ENCODE measurements at places on chromosomes 5 and 9.
A peak's percentile ranks its signal among the peaks of the same experiment; 100 is the strongest.

DNA sequence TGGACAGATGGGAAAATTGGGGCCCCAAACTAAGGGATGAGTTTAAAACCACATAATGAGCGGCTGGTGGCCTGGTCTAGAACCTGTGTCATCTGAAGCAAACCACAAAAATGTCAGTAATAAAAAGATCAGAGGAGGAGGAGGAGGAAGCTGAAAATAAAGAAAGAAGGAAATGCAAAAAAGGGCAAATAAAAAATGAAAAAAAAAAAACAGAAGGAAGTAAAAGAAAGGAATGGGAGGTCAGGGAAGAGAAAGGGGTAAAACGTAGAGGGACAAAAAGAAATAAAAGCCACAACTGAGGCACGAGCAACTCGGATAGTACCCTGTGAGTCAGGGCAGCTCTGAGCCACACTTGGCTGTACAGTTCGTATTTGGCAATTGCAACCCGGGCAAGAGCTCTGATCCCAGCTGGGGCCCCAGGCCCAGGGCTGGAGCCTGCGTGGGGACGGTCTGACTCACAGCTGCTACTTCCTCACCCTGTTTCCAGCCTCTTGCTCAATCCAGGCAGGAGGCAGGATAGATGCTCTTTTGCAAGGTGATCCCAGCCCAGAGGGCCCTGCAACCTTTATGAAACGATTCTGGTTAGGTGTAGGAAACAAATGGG lies 137.9 kb upstream of the TRIM32 start:
- DNase-seq, result peak; percentile 49

GRCh38 chr5:90279091-90279490 lies 130.5 kb downstream of the CETN3 start:
- DNase-seq, result no peak

GRCh38 chr9:4077499-4078102 lies 222.3 kb downstream of the GLIS3 start:
- peak; percentile 9 for DNase-seq

GRCh38 chr5:87368601-87369000 lies 44.1 kb downstream of the CCNH start:
- DNase-seq, result no peak

DNA sequence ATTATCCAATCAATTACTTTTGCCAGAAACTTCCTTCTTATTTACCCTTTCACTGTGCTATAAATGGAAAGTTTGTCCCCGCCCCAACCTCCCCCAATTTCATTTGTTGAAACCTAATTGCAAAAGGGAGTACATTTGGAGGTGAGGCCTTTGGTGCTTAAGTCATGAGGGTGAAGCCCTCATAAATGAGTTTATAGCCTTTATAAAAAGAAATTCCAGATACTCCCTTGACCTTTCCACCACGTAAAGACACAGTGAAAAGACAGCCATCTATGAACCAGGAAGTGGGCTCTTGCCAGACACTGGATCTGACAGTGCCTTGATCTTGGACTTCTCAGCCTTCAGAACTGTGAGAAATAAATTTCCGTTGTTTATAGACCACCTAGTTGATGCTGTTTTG lies 82.3 kb downstream of the NUDT12 start:
- no peak for DNase-seq

DNA sequence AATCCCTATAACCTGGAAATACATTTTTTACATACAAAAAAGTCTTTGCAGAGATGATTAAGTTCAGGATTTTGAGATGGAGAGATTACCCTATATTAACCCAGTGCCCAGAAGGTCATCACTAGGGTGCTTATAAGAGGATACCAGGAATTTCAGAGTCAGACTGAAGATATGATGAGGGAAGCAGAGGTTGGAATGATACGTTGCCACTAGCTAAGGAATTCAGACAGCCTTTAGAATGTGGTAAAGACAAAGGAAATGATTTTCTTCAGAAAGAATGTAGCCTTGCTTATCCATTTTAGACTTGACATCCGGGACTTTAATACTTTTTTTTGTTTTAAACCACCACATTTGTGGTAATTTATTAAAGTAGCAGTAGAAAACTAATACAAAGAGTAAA lies 2176.8 kb upstream of the C9orf72 start:
- no peak for DNase-seq

GRCh38 chr9:82082563-82082962 lies 94.0 kb downstream of the SPATA31D1 start:
- DNase-seq, result no peak

DNA sequence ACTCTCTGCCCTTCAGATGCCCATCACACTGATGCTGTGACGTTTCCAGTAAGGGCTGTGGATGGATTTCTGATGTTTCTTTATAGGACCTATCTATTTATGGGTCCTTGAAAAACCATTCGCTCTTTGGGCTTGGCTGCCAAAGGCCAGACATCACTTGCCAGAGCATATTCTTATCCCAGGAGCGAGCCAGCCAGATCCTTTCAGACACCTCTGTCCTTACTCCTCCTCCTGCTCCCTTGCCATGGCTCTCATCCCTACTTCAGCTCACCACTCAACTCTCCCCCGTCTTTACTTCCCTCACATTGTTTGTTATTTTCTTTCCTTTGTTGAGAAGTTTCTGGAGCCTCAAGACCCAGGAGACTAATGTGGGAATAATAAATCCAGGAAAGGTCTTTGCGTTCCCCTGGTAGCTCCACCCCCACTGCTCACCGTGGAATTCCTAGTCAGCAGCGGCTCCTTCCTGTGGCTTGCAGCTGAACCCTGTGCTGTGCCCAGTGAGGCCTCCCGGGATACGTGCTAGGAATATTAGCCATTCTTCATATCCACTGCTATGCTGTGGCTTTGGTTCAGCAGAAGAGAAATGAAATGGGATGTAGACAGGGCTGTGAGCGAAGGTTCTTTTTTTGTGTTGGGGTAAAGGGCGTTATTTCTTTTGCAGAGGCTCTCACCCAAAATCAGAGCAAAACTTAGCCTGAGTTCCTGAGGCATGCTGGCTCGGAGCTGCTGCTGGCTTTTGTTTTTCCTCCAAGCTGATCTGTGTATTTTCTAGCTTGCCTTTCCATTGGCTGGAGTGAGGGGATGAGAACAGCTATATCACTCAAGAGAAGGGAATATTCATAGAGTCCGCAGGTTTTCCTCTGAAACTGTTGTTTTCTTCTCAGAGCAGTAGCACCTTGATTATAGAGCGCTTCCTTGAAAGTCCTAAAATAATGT lies 171.1 kb downstream of the SAXO1 start:
- DNase-seq, result no peak

DNA sequence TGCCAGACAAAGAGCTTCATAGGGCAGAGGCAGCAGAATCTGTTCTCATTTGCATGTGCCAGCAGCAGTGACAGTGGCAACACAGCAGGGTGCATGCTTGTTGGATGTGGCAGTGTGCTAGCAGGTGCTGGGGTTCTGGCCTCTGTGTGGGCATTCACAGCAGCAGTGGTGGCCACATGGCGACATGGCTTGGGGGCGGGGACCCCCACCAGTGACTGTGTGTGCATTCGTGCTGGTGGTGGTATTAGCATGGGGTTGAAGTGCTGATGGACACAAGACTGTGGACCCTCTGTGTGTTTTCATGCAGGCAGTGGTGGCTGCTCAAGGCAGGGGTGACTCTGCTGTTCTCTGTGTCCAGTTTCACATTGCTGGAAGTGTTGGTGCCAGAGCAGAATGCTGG lies 183.2 kb upstream of the PDE4D start:
- DNase-seq, result no peak
